ENCODE measurements at places on chromosomes 3 and 15. TPM values are rescaled to one million over a fixed set of nuclear protein-coding genes. Genes with fewer than 3 reads are reported as not detected.

The CFAP20DC gene
- 0.82 TPM for total RNA-seq

The PP2D1 gene
- not detected for total RNA-seq

The ACKR4 gene
- 27.6 TPM for total RNA-seq

The GUCA1C gene
- not detected for total RNA-seq

The CHL1 gene
- not detected for total RNA-seq

The C3orf20 gene
- total RNA-seq: under 0.01 TPM

The CNTN6 gene
- not detected for total RNA-seq

The GOLGA6B gene
- not detected for total RNA-seq

The IL17RB gene
- 0.35 TPM for total RNA-seq

The LSM3 gene
- total RNA-seq: 4.4 TPM

The HYAL1 gene
- 0.60 TPM for total RNA-seq

The CCDC54 gene
- not detected for total RNA-seq

The LDHAL6B gene
- not detected for total RNA-seq

The PTH1R gene
- 0.15 TPM for total RNA-seq

The LRRC2 gene
- 2.0 TPM for total RNA-seq

The ESYT3 gene
- total RNA-seq: 0.30 TPM

The DUOX2 gene
- total RNA-seq: under 0.01 TPM

The KLHDC8B gene
- total RNA-seq: 26.5 TPM

The PLIN1 gene
- 0.15 TPM for total RNA-seq

The EXD1 gene
- not detected for total RNA-seq

The CA12 gene
- 24.0 TPM for total RNA-seq

The SCN5A gene
- total RNA-seq: 0.08 TPM

The OIP5 gene
- total RNA-seq: not detected

The SRGAP3 gene
- total RNA-seq: 1.4 TPM

The CD200R1 gene
- total RNA-seq: 0.08 TPM

The GLDN gene
- total RNA-seq: 16.6 TPM

The LTK gene
- total RNA-seq: not detected

The GATA2 gene
- total RNA-seq: 2.9 TPM
